ENCODE measurements at places on chromosomes 1 and 21.

GRCh38 chr1:53484705-53485477 is 25.7 kb downstream of the DMRTB1 start:
- no peak for DNase-seq

GRCh38 chr1:242147096-242147976 is 148.4 kb upstream of the MAP1LC3C start:
- no peak for DNase-seq

DNA sequence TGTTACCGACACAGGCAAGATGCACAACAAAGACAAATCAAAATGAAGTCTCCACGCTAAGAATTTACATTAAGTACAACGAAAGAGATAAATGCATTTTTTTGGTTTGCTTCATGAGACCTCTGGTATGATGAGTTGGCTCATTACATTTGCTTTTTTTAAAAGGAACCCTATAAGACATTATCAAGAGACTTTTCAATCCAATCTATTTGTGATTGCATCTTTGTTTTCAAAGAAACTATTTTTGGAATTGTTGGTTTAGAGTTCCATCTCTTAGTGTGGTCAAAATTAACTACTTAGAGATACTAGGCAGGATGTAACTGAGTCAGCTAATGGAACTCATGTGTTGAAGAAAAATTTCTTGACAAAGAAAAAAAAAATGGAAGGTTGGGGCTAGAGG is 200.1 kb downstream of the ZC3H11B start:
- DNase-seq = no peak

DNA sequence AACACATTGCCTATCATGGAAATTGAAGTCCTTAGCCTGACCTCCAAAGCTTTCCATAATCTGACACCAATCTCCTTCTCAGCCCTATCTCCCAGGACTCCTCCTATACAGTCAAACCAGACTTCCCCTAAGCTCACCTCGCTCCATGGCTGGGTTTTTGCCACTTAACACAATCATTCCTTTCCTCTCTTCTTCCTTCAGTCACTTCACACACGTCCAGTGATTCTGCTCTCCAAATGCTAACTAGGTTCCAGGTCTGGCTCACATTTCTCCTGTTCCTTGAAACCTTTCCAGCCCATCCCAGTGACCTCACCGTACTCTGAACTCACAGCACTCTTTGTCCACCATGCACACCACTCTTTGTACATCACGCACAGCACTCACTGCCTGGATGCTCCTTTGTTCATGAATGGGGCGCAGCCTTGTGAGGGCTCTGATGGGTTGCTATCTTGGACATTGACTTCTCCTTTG is 98.4 kb downstream of the GLUL start:
- DNase-seq = no peak

DNA sequence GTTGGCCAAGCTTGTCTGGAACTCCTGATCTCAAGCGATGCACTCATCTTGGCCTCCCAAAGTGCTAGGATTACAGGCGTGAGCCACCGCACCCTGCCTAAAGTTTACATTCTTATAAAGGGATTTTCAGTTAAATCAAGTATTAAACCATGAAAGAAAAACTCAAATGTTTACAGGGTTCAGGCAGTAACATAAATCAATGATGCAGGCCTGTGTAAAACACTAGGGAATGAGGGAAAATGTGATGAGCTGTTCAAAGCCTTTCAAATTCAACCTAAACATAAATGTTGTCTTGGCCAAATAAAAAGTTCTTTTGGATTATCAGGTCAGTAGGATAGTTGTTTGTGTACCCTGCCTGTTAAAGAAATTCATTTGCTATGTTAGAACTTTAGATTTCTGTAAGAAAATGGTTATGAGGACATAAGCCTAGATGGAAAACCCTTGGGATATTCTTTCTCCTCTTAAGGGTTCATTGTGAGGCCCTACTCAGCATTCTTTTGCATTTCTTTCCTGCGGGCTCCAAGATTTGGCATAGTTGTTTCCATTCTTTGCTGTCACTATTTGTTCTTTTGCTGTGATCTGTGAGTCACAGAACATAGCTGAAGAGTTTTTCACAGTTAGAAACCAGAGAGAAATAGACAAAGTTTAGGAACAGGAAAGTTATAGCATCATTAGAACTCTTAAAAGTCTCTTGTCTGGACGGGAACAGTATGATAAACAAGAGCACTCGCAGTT is 8.9 kb upstream of the ZRANB2 start:
- DNase-seq = no peak

DNA sequence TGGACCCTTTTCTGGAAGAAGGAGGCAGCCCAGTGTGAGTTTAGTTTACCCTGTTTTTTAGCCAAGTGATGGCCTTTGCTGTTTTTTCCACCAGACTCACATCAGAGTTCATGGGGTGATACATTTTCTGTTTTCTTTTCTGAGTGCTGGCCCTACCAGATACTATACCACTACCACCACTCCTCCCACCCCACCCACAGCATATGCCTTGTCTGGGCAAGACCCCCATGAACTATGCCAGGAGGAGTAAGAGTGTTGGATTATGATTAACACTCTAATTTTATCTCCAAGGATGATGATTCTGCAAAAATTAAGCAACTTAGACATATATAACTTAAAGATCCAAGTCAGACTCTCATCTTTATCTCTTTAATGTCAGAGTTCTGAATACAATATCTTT is 26.1 kb downstream of the FABP3 start:
- DNase-seq = peak; percentile 6

DNA sequence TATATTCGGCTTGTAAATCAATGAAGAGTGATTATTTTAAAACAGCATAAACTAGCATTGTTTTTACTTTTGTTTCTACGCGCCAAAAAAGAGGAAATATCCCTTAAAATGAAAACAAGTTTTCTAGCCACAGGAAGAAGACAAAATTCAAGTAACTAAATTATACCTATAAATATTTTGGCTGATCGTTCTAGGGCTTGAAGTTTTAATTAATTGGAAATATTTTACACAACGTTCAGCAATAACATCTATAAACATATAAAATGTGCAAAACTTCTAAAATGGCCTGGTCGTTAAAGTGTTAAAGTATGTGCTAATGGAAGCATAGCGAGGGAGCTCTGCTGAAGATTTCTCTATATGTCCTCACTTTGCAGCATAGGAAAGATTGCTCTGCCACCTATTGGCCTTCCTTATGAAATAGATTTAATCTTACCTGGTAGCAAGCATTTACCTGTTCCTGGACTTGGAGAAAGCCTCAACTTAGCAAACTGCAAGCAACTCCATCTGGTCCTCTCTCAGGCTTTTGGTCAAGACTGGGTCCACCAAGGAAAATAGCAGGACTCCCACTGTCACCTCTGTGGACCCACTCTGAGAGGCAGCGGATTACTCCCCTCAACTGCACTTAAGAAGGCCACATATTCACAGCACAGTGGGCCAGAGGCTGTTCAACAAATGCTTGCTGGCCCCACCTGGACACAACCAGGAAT is 351.3 kb upstream of the RUNX1 start:
- peak; percentile 50 for DNase-seq

DNA sequence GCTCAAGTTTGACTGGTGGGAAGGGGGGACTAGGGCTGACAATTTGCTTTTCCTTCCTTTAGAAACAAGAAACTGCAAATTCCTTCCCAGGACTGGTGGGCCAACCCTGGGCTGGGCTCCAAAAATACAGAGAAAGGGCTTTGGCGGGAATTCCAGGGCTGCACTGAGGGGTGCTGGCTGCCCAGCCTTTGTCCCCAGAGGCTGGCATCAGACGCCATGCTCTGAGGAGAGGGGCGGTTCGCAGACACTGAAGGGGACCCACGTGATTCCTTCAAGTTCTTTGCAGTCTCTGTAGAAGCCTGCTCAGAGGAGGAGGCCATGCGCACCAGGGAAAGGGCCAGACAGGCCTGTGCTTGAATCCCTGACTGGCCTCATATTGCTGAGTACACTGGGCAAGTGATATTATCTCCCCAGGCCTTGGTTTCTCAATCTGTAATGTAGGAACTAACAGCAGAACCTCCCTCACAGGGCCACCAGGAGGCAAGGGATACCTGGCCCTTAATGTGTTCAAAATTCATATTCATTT is 119.5 kb downstream of the EPHB2 start:
- peak; percentile 87 for DNase-seq

- DNase-seq = no peak
Observed at GRCh38 chr1:20126041-20126805, 6.9 kb upstream of the PLA2G2D start.

- peak; percentile 27 for DNase-seq
Observed at GRCh38 chr1:83545066-83545862, 453.7 kb downstream of the TTLL7 start.

GRCh38 chr1:157497987-157498735 is 54.2 kb downstream of the FCRL5 start:
- no peak for DNase-seq

- DNase-seq = peak; percentile 46
Observed at GRCh38 chr1:57450981-57451380, 27.1 kb upstream of the DAB1 start.

- no peak for DNase-seq
Observed at GRCh38 chr21:29870814-29871213, 69.0 kb downstream of the GRIK1 start.

- peak; percentile 80 for DNase-seq
Observed at GRCh38 chr1:190479050-190479397, 1.4 kb upstream of the BRINP3 start.

DNA sequence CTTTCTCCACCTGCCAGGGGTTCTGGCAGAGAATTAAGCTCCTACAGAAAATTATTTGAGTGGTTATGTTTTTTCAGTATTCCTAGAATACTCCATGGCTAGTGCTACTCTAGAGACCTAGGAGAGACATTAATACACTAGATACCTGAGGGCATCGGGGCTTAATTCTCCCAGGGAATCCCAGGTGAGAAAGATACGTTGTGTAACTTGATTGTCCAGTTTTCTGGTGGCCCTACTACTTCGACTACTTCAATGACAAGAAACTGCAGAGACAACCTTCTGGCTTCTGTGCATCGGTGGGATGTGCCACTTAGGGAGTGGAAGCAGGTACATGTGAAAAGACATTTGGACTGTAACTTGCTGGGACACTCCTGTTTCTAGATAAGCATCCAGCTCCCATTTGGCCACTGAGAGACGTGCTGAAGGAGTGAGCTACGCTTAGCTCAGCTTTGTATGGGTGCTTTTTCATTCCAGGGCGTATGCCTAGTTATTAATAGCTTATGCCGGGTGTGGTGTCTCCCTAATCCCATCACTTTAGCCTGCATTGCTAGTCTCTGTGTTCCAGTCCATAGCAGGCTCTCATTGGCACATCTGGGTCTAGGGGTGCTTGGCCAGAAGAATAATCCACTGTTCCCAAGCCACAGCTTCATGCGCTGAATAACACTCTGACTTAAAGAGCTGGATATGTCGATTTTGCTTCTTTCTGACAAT is 300.7 kb downstream of the SIPA1L2 start:
- no peak for DNase-seq

DNA sequence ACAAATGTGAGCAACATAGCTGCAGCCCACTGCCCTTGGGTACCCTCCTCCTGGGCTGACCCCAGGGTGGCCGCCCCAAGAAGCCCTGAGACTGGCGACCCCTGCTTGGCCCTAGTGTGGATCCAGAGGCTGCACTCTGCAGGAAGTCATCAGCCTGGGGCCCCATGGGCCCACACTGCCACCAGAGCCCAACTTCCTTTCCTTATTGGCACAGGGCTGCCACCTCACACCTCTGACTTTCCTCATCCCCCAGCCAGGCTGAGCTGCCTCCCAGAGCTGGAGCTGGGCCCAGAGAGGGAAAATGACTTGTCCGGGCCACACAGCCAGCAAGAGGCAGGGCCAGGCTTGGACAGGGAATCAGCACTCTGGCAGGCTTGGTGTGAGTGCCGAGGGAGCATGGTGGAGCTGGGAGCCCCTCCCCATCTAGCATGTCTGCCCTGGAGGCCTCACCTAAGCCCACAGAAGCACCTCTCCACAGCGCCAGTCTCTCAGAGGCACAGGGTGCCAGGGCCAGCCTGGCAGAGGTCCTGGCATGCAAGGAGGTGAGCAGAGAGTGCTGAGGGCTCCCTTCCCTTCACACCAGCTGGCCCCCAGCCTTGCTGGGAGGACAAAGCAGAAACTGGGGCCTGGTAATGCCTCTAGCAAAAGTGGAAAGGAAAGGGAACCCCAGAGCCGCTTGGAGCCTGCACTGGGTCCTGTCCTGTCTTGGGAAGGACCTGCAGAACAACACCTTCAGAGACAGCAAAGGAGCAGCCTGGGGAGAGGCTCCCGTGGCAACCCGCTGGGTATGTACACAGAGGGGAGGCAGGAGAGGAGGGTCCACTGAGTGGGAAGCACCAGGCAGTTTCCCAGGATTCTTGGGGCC is 3.2 kb downstream of the RAP1GAP start:
- no peak for DNase-seq

- no peak for DNase-seq
Observed at GRCh38 chr1:209072481-209072880, 511.0 kb upstream of the CAMK1G start.

DNA sequence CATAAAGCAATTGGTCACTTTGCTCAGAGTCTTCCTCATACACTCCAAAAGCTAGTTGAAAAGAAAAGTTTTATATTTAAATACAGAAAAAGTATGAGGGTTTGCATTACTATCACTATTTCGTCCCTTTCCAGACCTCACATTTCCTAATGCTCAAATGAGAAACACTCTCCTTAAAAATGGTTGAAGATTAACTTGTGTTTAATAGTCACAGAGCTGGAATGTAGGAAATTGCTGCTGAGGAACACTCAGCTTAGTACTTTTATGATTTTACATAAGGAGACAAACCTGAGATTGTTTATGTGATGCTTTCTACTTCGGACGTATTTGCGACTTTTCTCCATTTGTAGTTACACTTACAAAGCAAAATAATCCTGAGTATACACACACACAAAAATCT is 39.8 kb downstream of the MYSM1 start:
- no peak for DNase-seq

Measured in brain (organoid and tissue), 16 donors.